NCI-H526 (cell line): ENCODE measurements at places on chromosomes 3 and 15.

GRCh38 chr15:36638671-36639070 lies 59.2 kb downstream of the CDIN1 start:
- DNase-seq: no peak

DNA sequence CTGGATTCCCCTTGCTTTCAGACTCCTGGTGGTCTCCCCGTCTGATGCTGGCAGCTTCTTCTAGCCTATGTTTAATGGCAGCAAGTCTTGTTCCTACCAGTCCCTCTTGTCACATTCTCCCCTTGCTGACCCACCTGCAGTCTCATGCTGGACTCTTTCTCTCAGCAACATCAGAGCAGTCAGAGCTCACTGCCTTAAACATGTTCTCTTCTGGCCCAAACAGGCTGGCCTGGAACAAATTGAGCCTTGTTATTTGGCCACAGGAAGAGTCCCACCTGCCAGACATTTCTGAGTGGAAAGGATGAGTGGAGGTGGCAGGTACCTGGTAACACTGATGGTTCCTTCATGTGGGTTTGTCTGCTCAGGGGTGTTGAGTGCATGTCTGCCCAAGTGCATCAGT lies 59.2 kb upstream of the APEH start:
- DNase-seq: no peak

DNA sequence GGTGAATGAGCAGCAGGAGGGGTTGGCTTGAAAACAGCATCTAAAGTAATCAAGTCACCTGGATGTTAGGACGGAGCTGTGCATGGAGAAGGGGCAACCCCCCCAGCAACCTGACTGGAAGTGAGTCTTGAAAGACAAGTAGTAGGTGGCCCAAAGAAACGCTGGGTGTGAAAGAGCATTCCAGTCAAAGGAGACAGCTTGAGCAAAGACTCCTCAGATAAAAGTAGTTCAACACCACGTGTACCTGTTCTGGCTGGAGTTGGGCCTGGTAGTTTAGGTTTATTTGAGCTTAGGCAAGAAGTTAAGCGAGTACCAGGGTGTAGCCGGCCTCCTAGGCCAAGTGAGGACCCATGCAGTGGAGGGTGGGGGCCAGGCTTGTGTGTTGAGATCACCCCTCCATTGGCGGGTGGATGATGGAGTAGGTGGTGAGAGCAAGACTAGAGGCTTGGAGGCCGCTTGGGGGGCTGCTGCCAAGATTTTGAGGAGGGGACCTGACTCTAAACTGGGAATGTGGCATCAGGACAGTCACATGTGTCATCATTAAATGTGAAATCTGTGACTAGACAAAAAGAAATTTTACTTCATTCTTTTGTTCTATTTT lies 61.3 kb downstream of the ABHD2 start:
- no peak for DNase-seq

GRCh38 chr15:63372018-63372705 lies 9.5 kb downstream of the CA12 start:
- no peak for DNase-seq
